ENCODE measurements at places on chromosomes 5 and 9.

- no peak for DNase-seq
Measured at GRCh38 chr5:107640568-107640967, 30.2 kb downstream of the EFNA5 start.

DNA sequence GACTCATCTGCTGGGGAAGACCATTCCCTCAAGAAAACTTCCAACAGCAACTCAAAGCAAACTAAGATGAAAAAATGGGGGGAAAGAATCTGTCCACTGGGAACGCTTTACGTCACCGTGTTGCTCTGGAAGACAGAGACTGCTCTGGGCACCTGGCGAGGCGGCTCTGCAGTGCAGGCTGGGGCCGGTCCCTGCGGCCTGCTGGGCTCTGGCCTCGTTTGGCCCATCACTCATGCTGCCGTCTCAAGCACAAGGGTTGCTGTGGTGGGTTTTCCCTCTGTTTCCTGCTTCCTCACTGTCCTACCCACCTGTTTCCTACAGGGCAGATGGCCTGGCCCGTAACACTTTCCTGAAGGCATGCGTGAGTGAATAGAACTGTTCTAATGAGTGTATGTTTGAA, 92.9 kb upstream of the OTULINL start:
- DNase-seq = no peak

DNA sequence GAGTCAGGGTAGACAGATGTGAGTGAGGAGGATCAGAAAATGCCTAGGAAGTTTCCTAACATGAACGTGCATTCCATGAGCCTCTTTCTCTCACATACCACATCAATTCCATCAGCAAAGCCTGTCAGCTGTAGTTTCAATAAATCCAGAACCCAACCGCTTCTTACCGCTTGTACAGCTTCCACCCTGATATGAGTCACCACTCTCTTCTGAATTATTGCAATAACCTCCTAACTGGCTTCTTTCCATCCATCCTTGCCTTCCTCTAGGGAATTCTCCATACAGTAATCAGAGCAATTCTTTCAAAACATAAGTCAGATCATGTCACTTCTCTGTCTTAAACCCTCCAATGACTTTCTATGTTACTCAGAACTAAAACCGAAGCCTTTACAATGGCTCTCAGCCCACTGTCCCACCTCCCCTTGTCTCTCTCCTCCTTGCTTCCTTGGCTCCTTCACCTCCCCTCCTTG, 8.1 kb upstream of the RAD23B start:
- DNase-seq = no peak

DNA sequence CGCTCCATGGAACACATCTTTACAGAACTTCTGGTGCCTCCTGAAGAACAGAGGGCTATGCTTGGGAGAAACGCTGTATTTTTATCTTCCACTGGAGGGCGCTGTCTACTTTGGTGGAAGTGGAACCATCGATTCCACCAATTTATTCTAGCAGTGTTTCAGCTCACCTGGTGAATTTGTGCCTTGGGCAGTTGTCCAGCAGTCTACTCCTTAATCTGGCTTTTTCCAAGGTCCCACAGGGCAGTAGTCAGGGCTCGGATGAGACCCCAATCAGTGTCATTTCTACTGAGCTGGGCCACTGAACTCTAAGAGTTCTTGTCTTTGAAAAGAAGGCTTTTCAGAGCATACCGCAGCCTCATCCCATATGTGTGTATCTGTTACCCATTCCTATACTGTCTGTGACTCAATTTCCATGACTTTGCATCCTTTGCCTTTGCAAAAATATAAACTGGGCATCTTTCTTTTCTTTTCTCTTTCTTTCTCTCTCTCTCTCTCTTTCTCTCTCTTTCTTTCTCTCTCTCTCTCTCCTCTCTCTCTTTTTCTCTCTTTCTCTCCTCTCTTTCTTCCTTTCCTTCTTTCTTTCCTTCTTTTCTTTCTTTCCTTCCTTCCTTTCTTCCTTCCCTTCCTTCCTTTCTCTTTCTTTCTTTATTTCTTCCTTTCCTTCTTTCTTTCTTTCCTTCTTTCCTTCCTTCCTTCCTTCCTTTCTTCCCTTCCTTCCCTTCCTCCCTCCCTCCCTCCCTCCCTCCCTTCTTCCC, 138.4 kb upstream of the ZNF618 start:
- DNase-seq = no peak

- peak; percentile 29 for DNase-seq
Measured at GRCh38 chr9:113349445-113350094, at the start of gene BSPRY. BSPRY (plus strand) TSS chr9:113349541; CDS start chr9:113349580, 39 bp downstream.

- no peak for DNase-seq
Measured at GRCh38 chr9:97682242-97682641, 14.9 kb downstream of the XPA start.

DNA sequence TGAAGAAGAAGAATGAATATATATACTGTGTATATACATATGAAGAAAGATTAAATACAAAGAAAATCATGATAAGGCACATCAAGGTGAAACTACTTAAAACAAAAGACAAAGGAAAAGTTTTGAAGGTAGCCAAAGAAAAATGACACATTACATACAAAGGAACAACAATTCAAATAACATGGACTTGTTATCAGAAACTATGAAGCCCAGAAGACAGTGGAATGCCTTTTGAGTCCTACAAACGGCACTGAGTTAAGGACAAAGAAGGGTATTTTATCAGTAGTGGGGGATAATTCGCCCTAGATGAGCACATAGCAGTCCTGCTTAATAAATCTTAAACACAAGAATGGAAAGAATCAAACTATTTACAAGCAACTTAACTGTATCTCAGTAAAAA, 77.8 kb downstream of the CAAP1 start:
- no peak for DNase-seq

Measured in activated T-cell treated with anti-CD3 and anti-CD28 coated beads for 48 hours (primary cell).